ENCODE measurements at places on chromosomes 5 and 9. TPM values are rescaled to one million over a fixed set of nuclear protein-coding genes. Genes with fewer than 3 reads are reported as not detected.

GRCh38 chr9:117313989-117314388 is 100.9 kb downstream of the ASTN2 start:
- no peak for DNase-seq
- H3K4me3 ChIP-seq, result no peak overlapping the region
- no peaks in the 10 kb centered on the region for H3K4me1 ChIP-seq
- H3K27me3 ChIP-seq, result no peaks in the 10 kb centered on the region

DNA sequence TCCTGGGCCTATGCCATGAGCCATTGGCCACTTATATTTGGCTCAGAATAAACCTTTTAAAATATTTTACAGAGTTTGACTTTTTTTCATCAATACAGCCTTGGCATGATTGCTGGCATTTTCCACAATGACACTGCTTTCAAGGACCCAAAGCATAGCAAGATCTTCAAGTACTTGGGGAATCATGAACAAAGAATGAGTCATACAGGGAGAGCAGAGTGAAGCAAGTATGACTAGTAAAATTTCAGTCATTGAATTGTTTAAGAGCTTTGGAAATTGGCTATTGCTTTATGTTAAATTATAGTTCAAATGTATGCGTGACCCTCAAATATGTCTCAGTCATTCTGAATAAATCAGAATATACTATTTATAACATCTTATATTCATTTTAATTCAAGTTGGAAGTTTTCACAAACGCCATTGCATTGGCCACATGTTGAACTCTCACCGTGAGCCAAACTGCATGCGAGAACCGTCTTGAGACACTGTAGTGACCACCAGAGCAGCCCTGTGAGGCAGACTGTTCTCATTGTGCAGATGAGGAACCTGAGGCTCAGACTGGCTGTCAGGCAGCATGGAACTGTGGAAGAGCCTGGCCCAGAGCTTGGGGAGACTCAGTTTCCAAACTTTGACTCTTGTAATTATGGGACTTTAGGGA is 52.9 kb downstream of the GDNF start:
- H3K36me3 ChIP-seq, result no peaks in the 10 kb centered on the region
- no peaks in the 10 kb centered on the region for H3K4me1 ChIP-seq
- peak; percentile 44 for DNase-seq
- no peaks in the 10 kb centered on the region for H3K27me3 ChIP-seq
- no peak overlapping the region for H3K4me3 ChIP-seq

Gene FGFR4
- 106 TPM for total RNA-seq

DNA sequence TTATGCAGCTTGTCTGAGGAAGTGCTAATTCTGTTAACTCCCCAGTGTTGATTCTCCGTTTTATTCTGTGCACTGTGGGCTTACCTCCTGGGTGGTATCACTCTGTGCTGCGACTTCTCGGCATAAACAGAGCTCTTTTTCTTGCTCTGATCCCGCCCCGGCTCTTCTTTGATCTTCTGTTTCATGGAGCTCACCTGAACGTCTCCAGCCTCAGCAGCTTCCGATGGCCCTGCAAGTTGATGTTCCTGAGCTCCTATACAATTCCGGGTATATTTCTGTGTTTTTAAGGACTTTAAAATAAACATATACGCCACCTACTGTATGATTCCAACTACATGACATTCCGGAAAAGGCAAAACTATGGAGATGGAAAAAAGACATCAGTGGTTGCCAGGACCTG is 110.8 kb downstream of the TENT4A start:
- H3K27ac ChIP-seq, result no peak overlapping the region
- H3K27me3 ChIP-seq, result no peaks in the 10 kb centered on the region
- no peak overlapping the region for H3K4me3 ChIP-seq
- no peaks in the 10 kb centered on the region for H3K4me1 ChIP-seq

Gene C5orf34
- total RNA-seq, result 3.7 TPM

- no peaks in the 10 kb centered on the region for H3K27me3 ChIP-seq
- H3K4me1 ChIP-seq, result peaks cover 4% of the 10 kb centered on the region
- no peak overlapping the region for H3K27ac ChIP-seq
- H3K4me3 ChIP-seq, result no peak overlapping the region
Observed at GRCh38 chr9:19473605-19474004, 64.8 kb downstream of the ACER2 start.

Gene MARCOL
- total RNA-seq, result not detected

DNA sequence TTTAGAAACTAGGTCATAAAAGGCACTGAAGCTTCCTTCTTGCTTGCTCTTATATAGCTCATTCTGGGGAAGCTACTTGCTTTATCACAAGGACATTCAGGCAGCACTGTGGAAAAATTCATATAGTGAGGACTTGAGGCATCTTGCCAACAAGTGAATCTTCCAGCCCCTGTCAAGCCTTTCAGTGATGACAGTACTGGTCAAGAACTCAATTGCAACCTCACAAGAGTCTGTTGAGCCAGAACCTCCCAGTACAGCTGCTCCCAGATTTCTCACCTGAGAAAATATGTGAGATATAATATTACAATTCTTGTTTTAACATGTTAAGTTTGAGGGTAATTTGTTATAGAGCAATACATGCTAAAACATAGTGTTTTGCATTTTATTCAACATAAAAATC is 2011.0 kb upstream of the NUDT12 start:
- H3K36me3 ChIP-seq, result no peaks in the 10 kb centered on the region
- no peaks in the 10 kb centered on the region for H3K27me3 ChIP-seq
- H3K27ac ChIP-seq, result no peak overlapping the region
- DNase-seq, result no peak
- H3K4me3 ChIP-seq, result no peak overlapping the region
- H3K4me1 ChIP-seq, result no peaks in the 10 kb centered on the region

Gene CCDC171
- 1.5 TPM for total RNA-seq

DNA sequence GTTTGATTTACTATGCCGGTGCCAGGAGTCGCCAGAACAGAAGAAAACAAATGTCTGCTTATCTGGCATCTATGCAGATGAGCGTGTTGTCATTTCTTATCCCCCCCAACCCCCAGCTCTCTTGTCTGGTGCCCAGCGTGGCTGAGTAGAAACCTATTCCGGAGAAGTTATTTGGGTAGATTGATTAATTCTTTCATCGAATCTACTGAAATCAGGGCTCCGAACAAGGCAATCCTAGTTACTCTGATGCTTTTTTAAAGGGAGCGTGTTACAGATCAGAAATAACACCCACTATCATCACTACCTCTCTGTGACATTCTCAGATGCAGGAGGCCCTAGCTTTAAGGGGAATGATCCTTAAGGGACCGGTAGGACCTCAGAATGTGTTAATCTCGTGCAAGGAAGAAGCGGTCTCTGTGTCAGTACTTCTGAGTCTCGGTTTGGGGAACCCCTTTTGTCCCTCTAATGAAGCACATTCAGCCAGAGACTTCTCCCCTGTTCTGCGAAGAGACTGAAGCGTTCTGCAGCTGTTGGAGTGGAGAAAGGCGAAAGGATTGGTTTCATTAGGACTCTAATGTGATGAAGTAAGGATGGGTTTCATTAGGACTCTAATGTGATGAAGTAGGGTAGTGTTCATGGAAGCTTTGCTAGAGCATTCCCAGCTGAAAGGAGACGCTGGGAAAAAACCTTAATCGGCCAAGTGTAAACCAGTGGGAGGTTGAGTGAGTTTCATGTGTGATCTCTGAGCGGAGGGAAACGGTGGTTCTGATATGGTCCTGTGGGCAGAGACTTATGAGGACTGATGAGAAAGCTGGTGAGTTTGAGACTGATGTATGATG is 1.5 kb downstream of the PIP5K1B start:
- H3K36me3 ChIP-seq, result no peaks in the 10 kb centered on the region
- H3K27ac ChIP-seq, result peak overlapping the region; percentile 85
- H3K4me1 ChIP-seq, result peaks cover 9% of the 10 kb centered on the region

DNA sequence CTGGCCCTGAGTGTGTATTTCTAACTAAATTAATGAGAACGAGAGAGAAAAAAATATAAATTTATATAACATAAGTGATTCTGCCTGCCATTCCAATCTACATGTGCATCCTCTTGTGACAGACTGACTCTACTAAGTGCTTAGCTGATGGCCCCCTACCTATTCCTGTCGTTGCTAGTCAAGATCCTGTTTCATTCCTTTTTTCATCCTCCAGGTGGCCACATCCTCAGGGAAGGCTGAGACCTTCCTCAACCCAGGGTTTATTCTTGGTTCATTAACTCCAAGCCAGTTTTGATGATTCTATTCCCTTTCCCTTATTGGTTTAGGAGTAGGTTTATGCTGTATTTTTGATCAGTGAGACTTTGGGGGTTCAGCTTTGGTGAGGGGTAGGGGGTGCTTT is 201.3 kb downstream of the C9orf152 start:
- DNase-seq, result no peak
- H3K4me1 ChIP-seq, result no peaks in the 10 kb centered on the region
- H3K27ac ChIP-seq, result no peak overlapping the region
- H3K27me3 ChIP-seq, result no peaks in the 10 kb centered on the region

DNA sequence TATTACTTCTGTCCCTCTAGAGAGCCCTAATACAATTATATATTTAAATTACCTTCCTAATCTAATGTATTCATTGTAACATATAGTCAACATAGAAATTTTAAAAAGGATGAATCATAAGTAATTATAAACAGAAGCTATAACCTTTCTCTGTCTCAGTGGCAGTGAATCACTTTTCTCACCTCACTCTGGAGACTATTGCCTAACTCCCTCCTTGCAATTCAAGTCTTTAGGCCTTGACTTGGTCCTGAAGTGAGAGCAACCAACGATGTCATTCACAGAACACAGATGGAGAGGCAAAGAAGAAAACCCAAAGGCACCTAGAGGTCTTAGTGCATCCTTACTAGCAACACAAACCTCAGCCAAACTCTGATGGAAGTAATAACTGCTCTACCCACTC is 133.3 kb upstream of the DPYSL3 start:
- no peak for DNase-seq
- no peaks in the 10 kb centered on the region for H3K27me3 ChIP-seq

DNA sequence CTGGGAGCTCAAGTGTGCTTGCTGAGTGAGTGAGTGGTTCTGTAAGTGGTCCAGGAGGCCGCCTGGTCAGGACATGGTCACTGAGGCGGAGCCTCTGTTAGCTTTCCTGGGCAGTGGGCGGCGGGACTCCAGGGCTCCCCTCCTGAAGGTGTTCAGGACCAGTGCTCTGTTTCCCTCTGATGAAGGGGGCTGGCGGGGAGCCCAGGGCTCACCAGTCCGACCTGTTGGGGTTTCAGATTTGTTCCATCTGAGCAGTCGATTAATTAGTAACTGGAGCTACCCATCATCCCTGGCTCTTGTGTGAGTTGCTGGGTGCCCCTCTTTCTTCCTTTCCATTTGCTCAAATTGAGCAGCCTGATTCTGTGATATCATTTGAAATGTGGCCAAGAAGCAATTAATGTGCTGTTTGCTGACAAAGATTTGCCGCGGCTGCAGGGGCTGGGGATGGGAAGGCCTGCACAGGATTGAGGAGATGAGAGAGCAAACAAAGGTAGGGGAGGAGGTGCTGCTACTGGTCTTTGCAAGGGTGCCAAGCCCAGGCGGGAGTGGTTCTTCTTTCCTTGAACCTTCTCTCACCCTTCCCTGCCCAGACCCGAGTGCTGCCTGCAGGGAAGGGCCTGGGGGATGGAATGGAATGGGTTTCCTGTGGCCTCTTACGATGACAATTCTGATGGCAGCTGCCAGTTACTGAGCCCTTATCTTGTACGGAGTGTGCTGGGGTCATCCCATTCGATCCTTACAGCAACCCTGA is 92.8 kb upstream of the PITX1 start:
- H3K4me3 ChIP-seq, result no peak overlapping the region
- no peaks in the 10 kb centered on the region for H3K4me1 ChIP-seq
- H3K27me3 ChIP-seq, result no peaks in the 10 kb centered on the region
- H3K27ac ChIP-seq, result no peak overlapping the region
- DNase-seq, result no peak

Gene CXCL14
- total RNA-seq, result 2.7 TPM

DNA sequence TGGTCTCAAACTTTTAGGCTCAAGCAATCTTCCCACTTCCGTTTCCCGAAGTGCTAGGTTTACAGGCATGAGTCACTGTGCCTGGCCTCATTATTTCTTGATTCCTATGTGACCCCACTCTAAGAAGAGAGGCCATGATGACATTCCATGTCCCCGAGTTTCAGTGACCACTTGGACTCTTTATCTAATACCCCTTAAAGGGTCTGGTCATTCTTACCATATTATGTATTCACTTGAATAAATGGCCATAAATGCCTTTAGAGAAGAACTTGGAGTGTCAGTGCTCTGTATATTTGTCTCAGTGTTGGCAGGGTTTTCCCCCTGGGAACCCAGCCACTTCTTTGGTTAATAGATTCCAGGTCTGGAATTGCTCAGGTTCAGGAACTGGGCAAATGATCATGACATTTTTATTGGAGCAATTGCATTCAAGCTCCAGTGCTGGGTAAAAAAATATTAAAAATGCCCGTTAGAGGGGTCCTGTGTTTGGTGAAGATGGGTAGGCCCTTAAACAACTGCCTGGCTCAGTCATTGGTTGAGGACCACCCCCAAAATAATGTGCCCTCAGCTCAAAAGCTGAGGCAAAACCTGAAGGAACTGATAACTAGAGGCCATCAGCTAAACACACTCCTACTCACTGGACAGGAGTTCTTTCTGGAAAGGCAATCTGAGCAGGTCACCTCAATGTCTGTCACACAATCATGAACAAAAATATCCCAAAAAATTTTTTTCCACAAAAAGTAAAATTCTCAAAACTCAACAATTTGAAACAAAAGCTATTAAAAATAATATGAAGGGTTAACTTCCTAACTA is 186.6 kb upstream of the ZNF608 start:
- no peaks in the 10 kb centered on the region for H3K4me1 ChIP-seq
- no peaks in the 10 kb centered on the region for H3K27me3 ChIP-seq
- H3K27ac ChIP-seq, result no peak overlapping the region
- H3K4me3 ChIP-seq, result no peak overlapping the region
- no peaks in the 10 kb centered on the region for H3K36me3 ChIP-seq
- DNase-seq, result peak; percentile 62

Gene DDX46
- 38.5 TPM for total RNA-seq

DNA sequence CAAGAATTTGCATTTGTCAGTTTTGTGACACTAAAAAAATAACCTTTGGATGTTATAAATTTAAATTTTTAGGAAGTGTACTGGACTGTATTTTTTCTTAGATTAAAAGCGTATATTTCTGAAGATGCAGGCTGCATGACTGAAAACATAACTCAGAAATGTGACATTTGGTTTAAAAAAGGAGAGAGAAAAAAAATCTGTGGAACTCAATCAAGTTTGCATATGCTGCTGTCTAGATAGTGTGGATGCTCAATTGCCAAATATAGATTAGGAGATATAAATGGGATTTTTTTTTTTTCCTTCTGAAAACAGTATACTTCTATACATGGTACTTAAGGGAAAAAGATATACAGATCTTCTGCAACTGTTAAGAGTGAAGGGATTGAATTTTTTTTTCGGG is 402.3 kb downstream of the TAF11L14 start:
- H3K36me3 ChIP-seq, result no peaks in the 10 kb centered on the region
- H3K4me3 ChIP-seq, result no peak overlapping the region
- H3K27ac ChIP-seq, result no peak overlapping the region
- H3K4me1 ChIP-seq, result no peaks in the 10 kb centered on the region
- no peak for DNase-seq

GRCh38 chr5:101673120-101673519 is 623.0 kb downstream of the SLCO4C1 start:
- H3K4me3 ChIP-seq, result no peak overlapping the region
- no peak for DNase-seq
- no peaks in the 10 kb centered on the region for H3K4me1 ChIP-seq
- no peak overlapping the region for H3K27ac ChIP-seq

Gene PHF24
- 0.28 TPM for total RNA-seq

- no peak for DNase-seq
- no peaks in the 10 kb centered on the region for H3K36me3 ChIP-seq
- no peaks in the 10 kb centered on the region for H3K27me3 ChIP-seq
- H3K4me3 ChIP-seq, result no peak overlapping the region
- H3K4me1 ChIP-seq, result peaks cover 8% of the 10 kb centered on the region
Observed at GRCh38 chr5:127891942-127892341, 188.8 kb downstream of the CCDC192 start.
